ENCODE measurements at places on chromosomes 1 and 21.

DNA sequence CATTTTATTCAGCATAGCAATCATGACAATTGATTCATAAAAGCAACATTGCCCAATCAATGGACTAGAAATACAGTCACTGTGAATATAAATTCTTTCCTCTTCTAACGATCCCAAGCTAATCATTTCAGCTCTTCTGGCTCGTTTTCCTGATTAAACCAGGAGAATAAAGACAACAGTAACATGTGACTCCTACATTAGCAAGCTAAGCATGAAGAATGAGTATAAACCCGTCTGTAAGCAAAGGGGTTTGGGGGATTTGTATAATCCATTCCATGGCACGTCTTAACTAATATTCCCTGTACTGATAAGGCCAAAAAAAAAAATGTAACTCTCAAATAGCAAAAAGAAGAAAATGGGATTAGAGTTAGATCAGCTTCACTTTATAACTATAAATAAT is 21.6 kb downstream of the IRF2BP2 start:
- no peak for DNase-seq

- no peak for DNase-seq
These were observed 438.7 kb downstream of the PRDM2 start for GRCh38 chr1:14138687-14139086.

DNA sequence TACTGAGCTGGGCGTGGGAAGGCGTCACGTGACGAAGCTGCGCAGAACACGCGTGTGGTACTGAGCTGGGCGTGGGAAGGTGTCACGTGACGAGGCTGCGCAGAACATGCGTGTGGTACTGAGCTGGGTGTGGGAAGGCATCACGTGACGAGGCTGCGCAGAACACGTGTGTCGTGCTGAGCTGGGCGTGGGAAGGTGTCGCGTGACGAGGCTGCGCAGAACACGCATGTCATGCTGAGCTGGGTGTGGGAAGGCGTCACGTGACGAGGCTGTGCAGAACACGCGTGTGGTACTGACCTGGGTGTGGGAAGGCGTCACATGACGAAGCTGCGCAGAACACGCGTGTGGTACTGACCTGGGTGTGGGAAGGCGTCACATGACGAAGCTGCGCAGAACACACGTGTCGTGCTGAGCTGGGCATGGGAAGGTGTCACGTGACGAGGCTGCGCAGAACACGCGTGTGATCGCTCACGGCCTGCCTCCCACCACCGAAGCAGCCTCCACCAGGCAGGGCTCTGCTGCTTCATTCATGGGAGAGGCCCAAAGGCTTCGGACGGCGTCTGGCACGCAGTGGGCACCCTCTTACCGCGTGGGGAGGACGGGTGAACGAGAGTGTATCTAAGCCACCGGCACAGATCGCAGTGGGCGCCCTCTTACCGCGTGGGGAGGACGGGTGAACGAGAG is 24.0 kb downstream of the CFAP74 start:
- no peak for DNase-seq

DNA sequence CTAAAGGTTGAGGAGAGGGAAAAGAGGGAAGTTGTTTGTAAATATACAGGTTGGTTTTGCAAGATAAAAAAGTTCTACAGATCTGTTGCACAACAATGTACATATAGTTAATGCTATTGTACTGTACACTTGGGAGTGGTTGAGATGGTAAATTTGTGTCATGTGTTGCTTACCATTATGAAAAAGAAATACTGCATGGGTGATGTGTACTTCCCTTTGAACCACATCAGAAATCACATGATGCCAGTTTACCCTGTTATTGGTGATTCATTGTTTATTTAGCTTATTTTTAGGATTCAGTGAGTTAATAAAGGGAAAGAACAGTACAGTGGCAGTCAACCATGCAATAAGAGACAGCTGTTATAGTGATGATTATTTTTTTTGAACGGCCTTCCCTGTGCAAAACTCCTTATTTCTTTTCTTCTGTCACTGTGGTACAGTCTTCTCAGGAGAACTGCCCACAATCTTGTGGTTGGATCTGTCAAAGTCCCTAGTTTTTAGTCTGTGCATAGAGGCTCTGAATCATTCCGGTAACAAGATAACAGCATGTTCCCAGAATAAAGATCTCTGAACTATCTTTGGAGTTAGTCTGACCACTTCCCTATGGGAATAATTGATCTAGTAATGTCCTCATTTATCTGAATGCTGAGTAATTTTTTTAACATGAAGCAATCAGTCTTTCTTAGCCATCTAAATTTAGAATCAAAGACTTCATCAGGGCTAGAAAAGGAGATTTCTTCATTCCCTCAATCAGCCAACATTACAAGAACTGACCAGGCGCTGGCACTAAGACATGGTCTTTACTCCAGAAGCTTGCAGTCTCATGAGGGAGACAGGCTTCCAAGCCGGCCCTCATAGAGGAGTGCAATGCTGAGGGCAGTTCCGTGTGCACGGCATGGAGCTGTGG is 84.2 kb downstream of the SH3GLB1 start:
- DNase-seq, result peak; percentile 22

DNA sequence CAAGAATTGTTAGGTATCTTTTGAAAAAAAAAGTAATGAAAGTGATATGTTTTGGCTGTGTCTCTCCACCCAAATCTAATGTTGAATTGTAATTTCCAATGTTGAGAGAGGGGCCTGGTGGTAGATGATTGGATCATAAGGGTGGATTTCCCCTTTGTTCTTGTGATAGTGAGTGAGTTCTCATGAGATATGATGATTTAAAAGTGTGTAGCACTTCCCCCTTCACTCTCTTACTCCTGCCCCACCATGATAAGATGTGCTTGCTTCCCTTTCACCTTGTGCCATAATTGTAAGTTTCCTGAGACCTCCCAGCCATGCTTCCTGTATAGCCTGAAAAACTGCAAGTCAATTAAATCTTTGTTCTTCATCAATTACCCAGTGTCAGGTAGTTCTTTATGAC is 70.7 kb downstream of the XCL2 start:
- DNase-seq, result no peak

- no peak for DNase-seq
These were observed 134.8 kb upstream of the TMEM51 start for GRCh38 chr1:15018767-15019166.

GRCh38 chr1:1206966-1207531 is 657 bp upstream of the TNFRSF18 start:
- no peak for DNase-seq

DNA sequence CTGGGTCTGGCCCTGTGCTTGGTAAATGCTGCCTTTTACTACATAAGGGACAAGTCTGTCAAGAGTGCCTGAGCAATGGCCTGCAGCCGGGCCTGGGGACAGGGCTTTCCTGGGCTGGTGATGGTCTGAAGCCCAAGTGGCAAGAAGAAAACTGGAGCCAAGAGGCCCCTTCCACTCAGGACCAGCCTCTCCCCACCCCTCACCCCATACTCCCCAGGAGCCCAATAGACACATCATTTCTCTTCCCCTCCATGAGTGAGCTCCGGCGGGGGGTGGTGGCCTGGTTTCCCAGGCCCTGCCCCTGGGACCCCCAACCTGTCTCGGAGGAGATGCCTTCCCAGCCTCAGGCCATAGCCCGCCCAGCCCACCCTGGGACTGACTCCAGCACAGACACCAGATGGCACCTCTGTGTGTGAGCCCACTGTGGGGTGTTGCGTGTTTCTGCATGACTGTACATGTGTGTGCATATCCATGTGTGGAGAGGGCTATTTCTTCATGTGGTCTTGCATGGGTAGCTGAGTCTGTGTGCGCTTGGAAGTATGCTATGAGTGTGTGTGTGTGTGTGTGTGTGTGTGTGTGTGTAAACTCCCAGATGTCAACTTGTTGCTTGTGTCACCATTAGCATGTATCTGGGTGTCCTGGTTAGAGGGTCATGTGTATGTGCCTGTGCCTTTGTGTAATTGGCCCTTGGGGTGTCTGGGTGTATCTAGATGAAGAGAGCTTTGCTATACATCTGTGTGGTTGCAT is 14.3 kb upstream of the LRP8 start:
- no peak for DNase-seq

DNA sequence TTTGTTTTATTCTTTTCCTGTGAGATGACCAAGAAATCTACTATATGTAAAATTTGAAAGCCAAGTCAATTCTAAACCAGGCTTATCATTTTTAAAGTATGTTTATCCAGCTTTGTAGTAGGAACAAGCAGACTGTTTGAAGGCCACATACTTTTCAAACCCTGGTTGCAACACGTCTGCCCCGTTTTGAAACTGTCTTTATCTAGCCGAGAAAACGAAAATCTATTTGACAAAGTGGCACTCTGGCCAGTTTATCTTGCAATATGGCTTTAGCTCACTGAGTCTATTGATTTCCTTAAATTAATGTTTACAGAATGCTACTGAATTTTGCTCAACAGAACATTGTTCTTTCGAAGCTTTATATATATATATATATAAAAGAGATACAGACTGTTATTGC is 39.7 kb downstream of the PROX1 start:
- no peak for DNase-seq

GRCh38 chr1:79667848-79668696 is 661.5 kb upstream of the ADGRL4 start:
- DNase-seq, result no peak

GRCh38 chr1:61427510-61427909 is 297.4 kb downstream of the TM2D1 start:
- DNase-seq, result no peak

GRCh38 chr1:150365941-150366340 is 2.0 kb downstream of the RPRD2 start:
- DNase-seq, result no peak

DNA sequence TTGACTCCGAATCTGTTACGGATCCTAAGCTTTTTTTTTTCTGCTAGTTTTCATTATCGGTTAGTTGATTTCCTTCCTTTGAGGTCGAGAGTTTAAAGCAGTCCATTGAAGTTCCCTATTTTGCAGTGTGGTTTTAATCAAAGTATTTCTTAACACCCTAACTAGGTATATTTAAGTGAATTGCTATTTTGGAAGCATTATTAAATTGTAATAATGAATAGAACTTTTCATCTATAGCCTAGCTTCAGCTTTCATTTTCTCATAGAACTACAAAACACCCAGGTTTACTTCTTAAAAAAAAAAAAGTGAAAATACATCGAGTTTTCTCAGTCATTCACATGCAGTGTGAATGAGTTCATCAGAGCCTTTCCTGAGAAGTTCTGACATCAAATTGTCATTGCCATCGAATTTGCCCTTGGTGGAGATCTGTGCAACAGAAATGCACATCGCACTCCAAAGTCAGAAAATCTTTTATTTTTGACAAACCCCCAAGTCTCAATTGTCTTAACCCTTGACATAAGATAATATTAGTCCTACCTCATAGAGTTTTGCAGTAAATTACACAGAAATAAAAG is 1.1 kb upstream of the LBR start:
- DNase-seq, result no peak

DNA sequence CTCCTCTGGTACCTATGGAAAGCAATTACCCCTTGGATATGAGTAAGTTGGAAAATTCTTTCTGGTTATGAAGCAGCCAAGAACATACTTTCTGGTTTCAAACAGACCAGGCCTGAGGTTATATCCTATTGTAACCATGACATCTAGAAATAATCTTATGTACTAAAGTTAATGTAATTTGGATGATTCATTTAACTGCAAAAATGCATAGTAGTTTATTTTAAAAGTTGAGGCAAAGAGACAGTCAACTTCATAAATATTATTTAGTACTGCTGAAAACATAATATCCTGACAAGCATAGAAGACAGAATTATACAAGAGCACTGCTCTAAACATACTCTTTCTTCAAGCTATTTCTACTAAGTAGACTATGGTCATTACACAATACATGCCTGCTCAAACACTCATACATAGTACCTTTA is 25.5 kb downstream of the ODF2L start:
- no peak for DNase-seq

DNA sequence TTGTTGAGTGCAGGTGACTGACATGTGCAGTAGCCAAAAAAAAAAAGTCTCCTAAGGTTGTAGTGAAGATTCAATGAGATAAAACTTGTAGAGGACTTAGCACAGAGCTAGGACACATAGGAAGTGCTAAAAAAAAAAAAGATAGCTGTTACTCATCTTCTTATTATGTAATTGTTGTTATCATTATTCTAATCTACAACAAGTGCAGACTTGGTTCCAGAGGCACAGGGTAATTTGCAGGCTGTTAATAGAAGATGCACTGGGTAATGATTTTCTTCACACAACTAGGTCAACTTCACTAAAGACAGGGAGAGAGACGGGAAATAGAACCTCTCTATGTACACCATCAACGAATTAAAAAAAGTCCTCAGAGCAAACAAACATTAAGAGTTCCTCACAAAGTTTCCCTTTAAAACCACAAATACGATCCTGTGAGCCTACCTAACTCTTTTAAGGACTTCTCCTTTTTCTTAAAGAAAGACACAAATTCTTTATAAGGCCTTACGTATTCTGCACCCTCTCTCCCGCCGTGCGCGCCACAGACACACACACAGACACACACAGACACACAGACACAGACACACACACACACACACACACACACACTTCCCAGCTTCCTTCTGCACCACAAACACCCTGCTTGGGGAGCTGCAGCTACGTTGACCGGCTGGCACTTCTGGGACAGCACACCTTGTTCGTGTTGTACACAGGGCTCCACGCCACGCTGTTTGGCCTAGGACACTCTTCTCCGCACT is 49.8 kb upstream of the GADD45A start:
- no peak for DNase-seq

- no peak for DNase-seq
These were observed 10.6 kb downstream of the S100A6 start for GRCh38 chr1:153525088-153525728.

DNA sequence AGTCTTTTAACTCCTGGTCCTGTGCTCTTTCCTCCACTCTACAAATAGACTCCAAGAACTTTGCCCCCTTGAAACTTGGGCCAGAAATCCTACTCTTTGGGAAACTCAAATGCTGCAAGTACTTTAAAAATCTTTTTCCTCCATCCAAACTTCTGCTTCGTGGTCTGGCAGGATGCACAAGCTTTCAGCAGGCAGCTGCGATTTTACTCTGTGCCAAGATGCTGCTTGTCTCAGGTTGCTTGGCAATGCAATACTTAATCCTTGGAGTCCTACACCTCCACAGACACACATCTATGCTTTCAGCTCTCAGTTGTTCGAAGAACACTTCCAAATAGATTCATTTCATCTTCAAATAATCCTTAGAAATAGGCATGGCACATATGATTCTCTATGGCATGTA is 435.3 kb upstream of the USP24 start:
- no peak for DNase-seq

- DNase-seq, result no peak
These were observed 15.6 kb downstream of the RASAL2 start for GRCh38 chr1:178109348-178110143.

- DNase-seq, result no peak
These were observed 814 bp downstream of the PAQR7 start for GRCh38 chr1:25874635-25875153.

GRCh38 chr1:66245691-66246090 is 288.3 kb upstream of the SGIP1 start:
- DNase-seq, result no peak

DNA sequence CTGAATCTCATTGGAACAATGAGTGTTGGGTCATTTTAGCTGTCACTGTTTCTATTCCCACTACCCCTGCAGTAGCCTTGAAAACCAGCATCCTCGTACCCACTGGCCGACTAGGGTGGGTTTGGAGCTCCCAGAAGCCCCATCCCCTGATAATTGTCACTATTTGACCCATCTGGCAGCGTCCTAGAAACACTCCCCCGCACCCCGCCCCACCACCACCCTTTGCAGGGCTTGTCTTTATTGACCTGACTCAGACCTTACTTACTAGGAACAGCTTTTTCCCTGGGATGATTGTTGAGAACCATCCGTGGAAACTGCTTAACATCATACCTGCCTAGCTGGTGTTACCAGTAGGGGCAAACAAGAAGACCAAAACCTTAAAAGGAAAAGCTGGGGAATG is 28.4 kb upstream of the AGPAT3 start:
- no peak for DNase-seq

- DNase-seq, result no peak
These were observed at the start of gene MAP1LC3C for GRCh38 chr1:241999026-241999425. TSS of gene MAP1LC3C (minus strand) at chr1:241999098. CDS start at chr1:241999008, 90 bp downstream.

- no peak for DNase-seq
These were observed 22.0 kb upstream of the ZBTB18 start for GRCh38 chr1:244029124-244029523.

All from NCI-H2107 (cell line).